ENCODE measurements at places on chromosomes 12 and 14. TPM values are rescaled to one million over a fixed set of nuclear protein-coding genes. Genes with fewer than 3 reads are reported as not detected.

Gene LMNTD1
- not detected for total RNA-seq

Gene RHOF
- total RNA-seq = 119 TPM

Gene DDX11
- 152 TPM for total RNA-seq

Gene PELI2
- 2.8 TPM for total RNA-seq

Gene RASAL1
- 2.2 TPM for total RNA-seq

Gene CLEC9A
- not detected for total RNA-seq

Gene FGD4
- 1.7 TPM for total RNA-seq

Gene ADAMTS20
- not detected for total RNA-seq

Gene DACT1
- total RNA-seq = 7.8 TPM

Gene EPYC
- not detected for total RNA-seq

Gene CFAP54
- total RNA-seq = 0.14 TPM
